ENCODE measurements at places on chromosomes 6 and 20. TPM values are rescaled to one million over a fixed set of nuclear protein-coding genes. Genes with fewer than 3 reads are reported as not detected.

The PLN gene
- polyA plus RNA-seq: 2.8 TPM

The LY6G6C gene
- polyA plus RNA-seq: not detected

The ATXN1 gene
- polyA plus RNA-seq: 8.1 TPM

The E2F1 gene
- 0.91 TPM for polyA plus RNA-seq

- H3K4me3 ChIP-seq: no peak overlapping the region
Measured at GRCh38 chr6:119158057-119158848, 79.8 kb upstream of the FAM184A start.

- H3K4me3 ChIP-seq: no peak overlapping the region
- H3K4me1 ChIP-seq: no peaks in the 10 kb centered on the region
- no peaks in the 10 kb centered on the region for H3K36me3 ChIP-seq
- DNase-seq: no peak
Measured at GRCh38 chr6:114649298-114649697, 306.5 kb upstream of the HS3ST5 start.

GRCh38 chr6:169868458-169868857, 117.0 kb downstream of the ERMARD start:
- no peak overlapping the region for H3K27ac ChIP-seq
- H3K4me3 ChIP-seq: no peak overlapping the region
- no peaks in the 10 kb centered on the region for H3K4me1 ChIP-seq
- DNase-seq: no peak
- H3K36me3 ChIP-seq: no peaks in the 10 kb centered on the region

GRCh38 chr6:88872962-88873361, 90.5 kb downstream of the RNGTT start:
- H3K27me3 ChIP-seq: no peaks in the 10 kb centered on the region
- no peak overlapping the region for H3K27ac ChIP-seq
- no peak for DNase-seq
- H3K4me3 ChIP-seq: no peak overlapping the region

GRCh38 chr20:684676-685319, 9.2 kb upstream of the SCRT2 start:
- H3K36me3 ChIP-seq: no peaks in the 10 kb centered on the region
- H3K27me3 ChIP-seq: peaks cover 4% of the 10 kb centered on the region
- no peak overlapping the region for H3K4me3 ChIP-seq
- H3K27ac ChIP-seq: no peak overlapping the region
- DNase-seq: no peak

GRCh38 chr20:49669601-49670189, 44.0 kb downstream of the B4GALT5 start:
- no peak overlapping the region for H3K27ac ChIP-seq
- no peaks in the 10 kb centered on the region for H3K36me3 ChIP-seq
- H3K4me1 ChIP-seq: peaks cover 12% of the 10 kb centered on the region
- no peak overlapping the region for H3K4me3 ChIP-seq
- no peaks in the 10 kb centered on the region for H3K27me3 ChIP-seq

Measured in pancreas (tissue), 10 donors.